Adipose tissue (tissue), 3 donors: ENCODE measurements at places on chromosomes 12 and 14. TPM values are rescaled to one million over a fixed set of nuclear protein-coding genes. Genes with fewer than 3 reads are reported as not detected.

Gene SGPP1
- polyA plus RNA-seq: 7.3 TPM

Gene DHH
- polyA plus RNA-seq: 0.22 TPM

Gene TPPP2
- polyA plus RNA-seq: not detected

Gene RDH16
- polyA plus RNA-seq: not detected

Gene P2RX7
- polyA plus RNA-seq: 0.61 TPM

Gene NID2
- polyA plus RNA-seq: 4.0 TPM

Gene IFNG-AS1
- not detected for polyA plus RNA-seq
